ENCODE measurements at places on chromosomes 4 and X.

GRCh38 chrX:54695816-54696487 is 102.1 kb downstream of the ITIH6 start:
- no peak for DNase-seq

DNA sequence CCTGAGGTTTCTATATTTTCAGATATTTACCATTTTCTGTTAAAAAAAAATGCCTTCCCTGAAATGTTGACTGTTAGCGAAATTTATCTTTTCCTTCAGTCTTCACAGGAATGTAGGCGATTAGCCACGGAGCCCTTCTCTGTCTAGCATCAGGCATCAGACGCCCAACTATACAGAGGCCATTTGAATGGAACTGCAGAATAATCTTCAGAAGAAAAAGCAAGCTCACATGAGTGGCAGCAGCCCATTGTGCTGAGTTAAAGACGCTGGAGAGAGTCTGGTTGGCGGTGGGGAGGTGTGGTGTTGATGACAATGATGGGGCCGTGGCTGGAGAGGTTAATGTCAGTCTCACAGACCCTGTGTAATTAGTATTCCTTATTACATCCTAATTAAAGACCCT is 196.8 kb upstream of the LEF1 start:
- no peak for DNase-seq

DNA sequence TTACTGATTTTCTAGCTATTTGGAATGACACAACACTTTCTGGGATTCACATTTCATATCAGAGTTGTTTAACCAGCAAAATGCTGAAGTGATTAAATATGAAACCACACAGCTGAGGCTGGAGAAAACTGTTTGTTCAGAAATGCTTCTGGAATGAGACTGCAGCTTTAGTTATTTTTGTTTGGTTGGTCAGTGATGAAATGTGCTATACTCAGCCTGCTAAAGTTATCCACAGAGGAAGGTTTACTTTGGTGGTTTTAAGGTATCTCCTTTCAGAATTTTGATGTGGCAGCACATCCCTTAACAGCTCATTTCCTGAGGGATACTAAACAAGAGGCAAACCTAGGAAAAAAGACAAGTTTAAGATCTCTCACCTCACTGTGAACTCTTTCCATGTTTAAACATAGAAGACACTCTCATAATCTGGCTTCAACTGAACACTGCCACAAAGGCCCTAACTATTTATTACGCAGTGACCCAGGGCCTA is 106.6 kb upstream of the PDE5A start:
- DNase-seq: no peak

DNA sequence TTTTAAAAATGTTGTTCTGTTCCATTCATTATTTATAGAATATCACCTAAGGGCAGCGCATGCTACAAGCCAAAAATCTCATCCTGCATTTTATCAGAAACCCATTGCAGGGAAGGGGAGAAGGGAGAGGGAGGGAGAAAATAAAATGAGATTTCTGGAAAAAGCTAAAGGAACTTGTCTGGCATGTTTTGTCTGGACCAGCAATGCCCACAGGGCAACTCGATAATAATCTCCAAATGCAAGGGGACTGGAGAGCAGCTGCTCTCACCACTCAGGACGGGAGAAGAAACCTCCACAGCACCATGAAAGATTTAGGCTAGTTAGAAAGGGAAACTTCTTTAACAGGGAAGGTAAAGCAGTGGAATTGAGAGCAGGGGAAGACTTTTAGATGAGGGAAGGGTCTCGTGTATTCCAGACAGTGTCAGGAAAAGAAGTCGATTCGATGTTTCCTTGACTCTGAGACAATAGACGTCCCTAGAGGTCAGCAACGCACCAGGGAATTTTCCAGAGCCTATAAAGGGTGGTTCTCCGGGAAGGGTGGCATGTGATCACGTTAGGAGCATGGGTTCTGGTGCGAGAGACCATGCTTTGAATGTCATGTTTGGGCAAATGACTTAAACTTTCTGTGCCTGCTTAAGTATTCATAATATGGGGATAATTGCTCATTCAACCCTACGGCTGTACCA is 132.2 kb upstream of the NDP start:
- no peak for DNase-seq

- DNase-seq: no peak
Measured at GRCh38 chrX:76026751-76027150, 146.1 kb upstream of the PBDC1 start.

DNA sequence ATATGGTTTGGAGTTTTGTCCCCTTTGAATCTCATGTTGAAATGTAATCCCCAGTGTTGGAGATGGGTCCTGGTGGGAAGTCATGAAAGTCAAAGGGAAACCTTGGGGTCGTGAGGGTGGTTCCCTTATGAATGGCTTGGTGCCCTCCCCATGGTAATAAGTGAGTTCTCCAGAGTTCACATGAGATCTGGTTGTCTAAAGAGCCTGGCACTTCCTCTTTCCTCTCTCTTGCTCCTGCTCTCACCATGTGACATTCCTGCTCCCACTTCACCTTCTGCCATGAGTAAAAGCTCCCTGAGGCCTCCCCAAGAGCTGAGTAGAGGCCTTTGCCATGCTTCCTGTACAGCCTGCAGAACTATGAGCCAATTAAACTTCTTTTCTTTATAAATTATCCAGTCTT is 5.5 kb upstream of the IL15 start:
- DNase-seq: no peak

GRCh38 chrX:40733706-40734105 is 1.6 kb downstream of the MED14 start:
- no peak for DNase-seq

DNA sequence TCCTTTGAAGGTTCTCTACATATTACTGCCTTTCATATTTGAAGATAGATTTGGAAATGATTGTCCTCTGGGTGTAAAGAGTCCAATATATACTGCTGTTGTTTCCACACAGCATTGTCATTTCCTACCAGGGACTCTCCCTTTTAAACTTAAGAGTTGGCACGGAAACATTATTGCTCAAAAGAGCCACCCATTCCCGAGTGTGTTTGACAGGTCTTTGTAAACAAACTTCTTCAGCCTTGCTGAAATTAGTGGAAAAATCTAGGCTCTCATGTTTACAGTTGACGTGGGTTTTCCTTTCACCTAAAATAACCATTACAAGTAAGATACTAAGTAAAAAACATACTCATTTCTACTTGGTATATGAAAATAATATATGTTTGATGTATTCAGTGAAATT is 111.4 kb upstream of the LIMCH1 start:
- DNase-seq: no peak

GRCh38 chr4:71052716-71053115 is 59.3 kb downstream of the DCK start:
- DNase-seq: no peak

GRCh38 chrX:3712051-3712869 is 1.2 kb downstream of the PRKX start:
- DNase-seq: no peak

DNA sequence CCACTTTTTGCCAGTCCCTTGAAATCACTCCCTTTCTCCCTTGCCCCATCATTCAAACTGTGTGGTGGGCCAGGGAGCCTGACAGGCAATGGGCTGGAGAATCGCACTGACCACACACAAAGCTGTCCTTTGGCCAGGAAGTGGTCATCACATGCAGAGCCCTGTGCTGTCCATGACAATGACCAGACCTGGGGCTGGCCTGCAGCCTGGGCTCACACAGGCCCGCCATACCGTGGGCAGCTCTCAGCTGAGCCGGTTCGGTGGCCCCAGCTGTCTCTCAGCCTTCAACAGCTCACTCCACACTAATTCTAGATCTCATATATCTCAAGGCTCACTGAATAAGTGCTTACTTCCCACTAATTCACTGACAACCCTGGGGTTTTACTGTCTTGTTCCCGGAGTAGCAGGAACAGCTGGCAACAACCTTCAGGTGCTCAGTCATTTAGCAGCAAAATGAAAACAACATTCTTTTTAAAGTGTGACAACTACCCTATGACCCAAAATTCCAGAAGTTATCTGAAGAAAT is 48.0 kb downstream of the USP46 start:
- no peak for DNase-seq
